ENCODE measurements at places on chromosomes 16 and 17. TPM values are rescaled to one million over a fixed set of nuclear protein-coding genes. Genes with fewer than 3 reads are reported as not detected.

Gene CCL17
- not detected for total RNA-seq

- DNase-seq: no peak
Observed at GRCh38 chr16:183005-183404, 2.7 kb downstream of the HBQ1 start.

- no peak for DNase-seq
Observed at GRCh38 chr17:9389111-9389527, 186.5 kb downstream of the STX8 start.

GRCh38 chr16:56669840-56670619 lies 416 bp downstream of the MT1H start:
- no peak for DNase-seq

GRCh38 chr16:19344224-19344801 lies 58.8 kb downstream of the CLEC19A start:
- no peak for DNase-seq

Gene NOG
- 0.24 TPM for total RNA-seq

Gene GLIS2
- 22.2 TPM for total RNA-seq

- DNase-seq: no peak
Observed at GRCh38 chr17:33904476-33904875, 350.6 kb upstream of the CCL2 start.

DNA sequence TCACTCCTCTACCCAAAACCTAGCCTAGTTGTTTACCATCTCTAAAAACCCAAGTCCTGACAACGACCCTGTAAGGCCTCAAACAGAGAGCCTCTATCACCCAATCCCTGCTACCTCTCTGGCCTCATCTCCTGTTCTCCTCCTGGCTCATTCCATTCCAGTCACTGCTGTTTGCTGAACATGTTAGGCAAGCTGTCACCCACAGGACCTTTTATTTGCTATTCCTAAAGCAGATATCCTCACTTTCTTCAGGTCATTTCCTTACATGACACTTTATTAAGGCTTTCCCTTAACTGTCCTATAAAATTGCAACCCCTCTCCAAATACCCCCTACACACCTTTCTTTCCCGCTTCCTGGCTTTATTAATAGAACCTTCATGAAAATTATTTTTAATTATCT lies 85.1 kb downstream of the KANSL1 start:
- DNase-seq: no peak

GRCh38 chr16:79717333-79718137 lies 117.0 kb upstream of the MAF start:
- no peak for DNase-seq

Gene CES3
- total RNA-seq: 2.7 TPM

GRCh38 chr17:31152271-31152670 lies 57.5 kb downstream of the NF1 start:
- DNase-seq: no peak

DNA sequence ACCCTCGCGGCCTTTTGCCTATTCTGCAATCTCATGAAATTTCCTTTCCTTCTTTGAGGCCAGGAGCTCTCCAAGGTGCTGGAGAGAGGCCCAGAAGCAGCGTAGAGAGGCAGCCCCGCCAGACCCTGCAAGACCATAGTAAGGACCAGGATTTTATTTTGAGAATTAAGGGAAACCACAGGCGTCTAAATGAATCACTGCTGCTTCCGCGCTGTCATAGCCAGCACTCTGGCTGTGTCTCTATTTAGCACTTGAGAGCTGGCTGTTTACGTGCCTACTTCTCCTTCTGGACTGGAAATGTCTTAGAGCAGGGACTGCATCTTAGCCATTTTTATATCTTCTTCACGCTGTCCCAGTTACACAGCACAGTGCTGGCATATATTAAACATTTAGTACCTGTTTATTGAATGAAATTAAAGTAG lies 37.6 kb upstream of the PIRT start:
- DNase-seq: peak; percentile 55

Gene WNT9B
- 0.98 TPM for total RNA-seq

DNA sequence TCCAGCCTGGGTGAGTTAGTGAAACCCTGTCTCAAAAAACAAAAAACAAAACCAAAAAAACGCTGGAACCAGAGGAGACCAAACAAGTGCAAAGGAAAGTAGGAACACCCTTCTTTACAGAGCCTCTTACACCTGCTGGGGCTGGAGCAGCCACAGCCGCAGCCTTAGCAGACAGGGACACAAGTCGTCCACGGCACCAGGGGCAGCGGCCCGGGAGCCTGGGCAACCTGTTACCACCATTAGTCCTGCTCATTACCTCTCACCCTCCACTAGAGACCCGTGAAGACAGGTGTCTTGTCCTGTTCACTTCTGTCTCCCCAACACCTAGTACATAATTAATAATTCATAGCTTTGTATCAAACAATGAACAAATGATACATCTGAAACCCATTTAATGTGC lies 83.6 kb downstream of the C16orf78 start:
- no peak for DNase-seq

Gene AOC3
- 1.2 TPM for total RNA-seq

Gene DHRS7C
- total RNA-seq: not detected

GRCh38 chr17:76005263-76006149 lies 4.9 kb downstream of the CDK3 start:
- peak; percentile 73 for DNase-seq

DNA sequence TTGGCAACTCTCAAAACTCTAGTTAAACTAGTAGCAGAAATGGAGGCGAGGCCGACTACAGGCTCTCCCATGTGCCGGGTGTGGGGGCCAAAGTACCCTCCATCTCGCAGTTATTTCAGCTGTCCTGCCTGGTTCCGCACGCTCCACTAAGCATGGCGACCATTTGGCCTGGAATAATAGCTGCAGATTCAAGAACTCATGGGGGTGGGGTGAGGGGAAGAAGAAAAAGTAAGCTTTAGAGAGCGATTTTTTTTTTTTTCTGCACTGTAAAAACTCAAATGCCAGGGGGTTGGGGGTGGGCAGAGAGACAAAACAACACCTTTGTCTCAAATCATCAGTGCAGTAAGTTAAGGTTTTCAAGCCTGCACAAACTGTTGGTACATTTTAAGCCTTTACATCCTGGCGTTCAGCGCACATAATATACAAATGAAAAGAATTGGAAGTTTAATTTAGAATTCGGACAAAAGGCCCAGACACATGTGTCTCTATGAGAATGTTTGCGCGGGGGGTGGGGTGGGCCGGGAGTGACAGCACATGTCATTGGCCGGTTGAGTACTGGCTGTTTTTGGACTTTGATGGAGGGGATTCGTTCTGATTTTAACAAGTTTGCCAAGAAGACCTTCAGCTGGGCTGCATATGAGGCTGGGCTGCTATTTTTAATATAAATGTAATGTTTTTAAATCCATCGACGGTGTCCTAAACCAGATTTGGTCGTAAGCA lies 694.7 kb upstream of the SALL1 start:
- no peak for DNase-seq

- no peak for DNase-seq
Observed at GRCh38 chr16:27498031-27498825, 51.5 kb downstream of the GTF3C1 start.

Gene CCR7
- not detected for total RNA-seq

Gene SLC4A1
- total RNA-seq: not detected

- no peak for DNase-seq
Observed at GRCh38 chr17:15942207-15942833, 2.6 kb upstream of the ADORA2B start.

GRCh38 chr16:26795184-26795583 lies 271.5 kb upstream of the C16orf82 start:
- DNase-seq: no peak

All from progenitor cell of endocrine pancreas (in vitro differentiated cells).